IPS DF 19.7 (cell line): ENCODE measurements at places on chromosomes 4 and X.

DNA sequence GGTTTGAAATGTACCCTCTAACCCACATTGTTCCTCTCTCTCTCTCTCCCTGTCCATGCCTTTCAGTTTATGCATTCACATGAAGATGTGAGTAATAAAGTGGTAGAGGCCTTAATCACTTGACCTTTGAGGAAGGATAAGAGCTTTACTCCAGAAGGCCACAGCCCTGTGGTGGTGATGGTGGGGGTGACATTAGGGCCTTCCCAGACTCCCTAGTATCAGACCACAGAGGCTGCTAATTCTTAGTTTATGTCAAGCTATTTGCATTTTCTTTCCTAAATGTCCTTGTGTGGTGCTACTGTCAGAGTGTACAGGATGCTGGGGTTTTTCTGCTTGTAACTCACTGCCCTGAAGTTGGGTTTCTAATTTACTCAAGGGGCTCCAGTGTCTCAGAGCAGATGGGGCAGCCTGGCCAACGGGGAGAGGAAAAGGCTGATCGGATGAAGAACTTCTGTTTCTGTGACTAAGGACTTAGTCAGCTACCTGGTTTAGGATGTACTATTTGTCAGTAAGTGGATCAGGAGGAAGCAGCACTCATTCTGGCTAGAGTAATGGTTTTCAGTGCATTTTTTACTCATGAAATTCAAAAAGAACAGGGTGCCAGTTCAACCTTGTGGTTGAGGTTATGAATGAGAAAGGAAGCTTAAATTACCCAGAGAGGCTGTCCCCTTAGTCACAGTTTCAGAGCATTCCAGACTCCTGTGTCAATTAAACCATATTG, 509.6 kb upstream of the DIPK2B start:
- no peak for DNase-seq

DNA sequence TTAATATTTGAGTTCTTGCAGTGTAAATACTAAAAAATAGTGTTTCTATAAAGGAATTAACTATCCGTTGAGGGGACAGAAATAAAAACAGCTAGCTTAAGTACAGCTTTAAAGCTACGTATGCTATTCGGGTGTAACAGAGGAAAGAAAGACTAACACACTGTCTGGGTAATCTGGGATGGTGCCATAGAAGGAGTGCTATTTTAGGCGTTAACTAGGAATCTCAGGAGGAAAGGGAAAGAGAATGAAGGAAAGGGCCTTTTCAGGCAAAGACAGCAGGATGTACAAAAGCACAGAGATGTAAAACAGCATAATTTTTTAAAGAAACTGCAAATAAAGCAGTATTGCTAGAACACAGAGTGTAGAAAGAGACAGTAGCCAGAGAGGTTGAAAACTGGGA, 161.8 kb downstream of the RAP1GDS1 start:
- no peak for DNase-seq

- no peak for DNase-seq
Measured at GRCh38 chrX:111095974-111096895, at the start of gene PAK3. Gene PAK3 (plus strand): TSS chrX:111096191. CDS start chrX:111123104, 26,913 bp downstream.

DNA sequence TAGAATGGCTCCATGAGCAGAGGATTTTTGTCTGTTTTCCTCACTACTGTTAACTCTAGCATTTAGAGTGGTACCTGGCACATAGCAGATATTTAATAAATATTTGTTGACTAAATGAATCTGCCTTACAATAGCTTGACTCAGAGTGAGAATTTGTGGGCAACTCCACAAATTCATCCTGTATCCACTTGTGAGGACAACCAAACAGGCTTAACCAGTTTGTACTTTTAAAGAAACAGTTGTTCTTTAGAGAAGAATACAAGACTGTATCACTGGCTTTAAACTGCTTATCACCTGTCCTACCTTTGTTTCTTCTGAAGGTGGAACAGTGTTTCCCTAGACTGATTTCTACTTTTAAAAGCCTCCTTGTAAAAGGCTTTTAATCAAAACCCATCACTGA, 141.3 kb upstream of the SH3RF1 start:
- no peak for DNase-seq

GRCh38 chr4:104859601-104860237, 287.0 kb upstream of the TET2 start:
- DNase-seq, result no peak

GRCh38 chr4:184792950-184793555, 32.7 kb downstream of the ACSL1 start:
- DNase-seq, result no peak

- no peak for DNase-seq
Measured at GRCh38 chrX:20361890-20362262, 95.2 kb upstream of the RPS6KA3 start.

- DNase-seq, result no peak
Measured at GRCh38 chrX:24426340-24426913, 38.7 kb upstream of the PDK3 start.

DNA sequence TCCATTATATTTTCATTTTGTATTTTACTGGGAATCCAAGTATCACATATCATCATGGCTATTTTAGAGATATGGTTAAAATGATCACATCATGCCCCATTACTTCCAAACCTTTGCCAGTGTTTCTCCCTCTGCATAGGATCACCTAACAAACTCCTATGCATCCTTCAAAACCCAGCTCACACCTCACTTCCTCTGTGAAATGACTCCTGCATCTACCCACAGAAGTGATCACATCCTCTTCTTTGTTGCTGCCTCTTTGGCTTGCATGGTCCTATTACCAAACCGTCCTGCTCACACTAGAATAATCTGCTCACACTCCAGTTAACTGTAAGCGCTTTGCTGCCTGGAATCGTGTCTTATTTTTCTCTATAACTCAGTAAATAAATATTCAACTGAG, 74.7 kb upstream of the C4orf50 start:
- DNase-seq, result no peak

DNA sequence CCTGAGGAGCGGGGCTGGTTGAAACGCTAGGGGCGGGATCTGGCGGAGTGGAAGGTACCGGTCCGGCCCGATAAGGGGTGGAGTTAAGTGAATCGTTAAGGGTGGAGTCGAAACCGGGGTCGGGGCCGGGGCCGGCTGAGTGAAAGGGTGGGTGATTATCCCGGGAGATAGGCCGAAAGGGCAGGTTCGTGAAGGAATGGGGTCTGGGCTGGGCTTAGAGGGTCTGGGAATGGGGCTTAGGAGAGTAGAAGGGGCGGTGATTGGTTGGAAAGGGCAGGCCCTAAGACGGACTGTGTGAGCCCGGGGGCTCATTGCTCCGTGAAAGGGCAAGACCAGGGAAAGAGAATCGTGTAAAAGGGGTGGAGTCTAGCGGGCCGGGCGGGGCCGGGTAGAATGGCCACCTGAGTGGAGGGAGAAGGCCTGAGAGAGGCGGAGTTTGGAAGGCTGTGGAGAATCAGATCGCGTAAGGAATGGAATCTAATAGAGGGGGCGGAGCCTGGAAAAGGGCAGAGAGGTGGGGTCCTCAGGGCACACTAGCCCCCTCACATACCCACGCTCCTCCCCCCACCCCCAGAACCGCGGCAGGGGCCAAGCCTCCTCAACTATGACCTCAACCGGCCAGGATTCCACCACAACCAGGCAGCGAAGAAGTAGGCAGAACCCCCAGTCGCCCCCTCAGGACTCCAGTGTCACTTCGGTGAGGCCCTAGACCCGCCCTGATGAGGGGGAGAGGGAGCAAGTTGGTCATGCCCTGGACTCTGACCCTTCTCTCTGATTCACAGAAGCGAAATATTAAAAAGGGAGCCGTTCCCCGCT, 430 bp downstream of the HDAC6 start:
- DNase-seq, result no peak

DNA sequence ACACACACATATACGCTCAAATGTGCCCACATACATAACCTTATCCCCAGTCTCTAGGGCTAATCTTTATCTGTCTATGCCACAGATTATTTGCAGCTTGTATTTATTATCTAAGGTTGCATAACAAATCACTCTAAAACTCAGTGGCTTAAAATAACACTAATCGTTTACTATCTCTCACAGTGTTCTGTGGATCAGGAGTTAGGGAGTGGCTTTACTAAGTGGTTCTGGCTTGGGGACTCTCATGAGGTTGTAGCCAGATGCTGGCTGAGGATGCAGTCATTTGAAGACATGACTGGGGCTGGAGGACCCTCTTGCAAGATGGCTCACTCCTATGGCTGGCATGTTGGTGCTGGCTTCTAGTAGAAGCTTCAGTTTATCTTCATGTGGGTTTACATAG, 68.5 kb upstream of the LNX1 start:
- DNase-seq, result no peak

GRCh38 chr4:10283761-10284160, 167.2 kb upstream of the WDR1 start:
- no peak for DNase-seq

DNA sequence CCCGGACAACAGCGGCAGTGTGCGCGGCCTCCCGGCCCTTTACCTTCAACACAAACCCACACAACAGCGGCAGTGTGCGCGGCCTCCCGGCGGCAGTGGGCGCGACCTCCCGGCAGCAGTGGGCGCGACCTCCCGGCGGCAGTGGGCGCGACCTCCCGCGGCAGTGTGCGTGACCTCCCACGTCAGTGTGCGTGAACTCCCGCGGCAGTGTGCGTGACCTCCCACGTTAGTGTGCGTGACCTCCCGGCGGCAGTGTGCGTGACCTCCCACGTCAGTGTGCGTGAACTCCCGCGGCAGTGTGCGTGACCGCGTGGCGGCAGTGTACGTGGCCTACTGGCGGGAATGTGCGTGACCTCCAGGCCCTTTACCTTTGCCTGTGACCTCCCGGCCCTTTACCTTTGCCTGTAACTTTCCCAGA, 576.6 kb upstream of the FRG1 start:
- no peak for DNase-seq

DNA sequence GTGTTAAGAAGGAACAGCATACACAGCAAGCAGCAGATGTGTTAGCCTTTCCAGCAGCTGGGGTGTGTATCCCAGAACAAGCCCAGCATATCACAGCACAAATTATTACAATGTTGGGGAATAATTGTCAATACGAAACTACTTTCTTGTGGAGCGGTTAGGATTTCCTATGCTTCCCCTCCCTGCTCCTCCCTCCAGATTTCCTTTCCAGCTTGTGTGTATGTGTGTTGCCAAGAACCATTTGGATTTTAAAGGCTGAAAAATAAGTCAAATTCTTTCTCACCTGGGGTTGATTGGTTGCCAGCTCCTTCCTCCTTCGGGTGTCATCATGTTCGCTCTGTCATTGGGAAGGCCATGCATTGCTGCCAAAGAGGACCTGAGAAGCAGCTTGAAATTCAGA, 178.2 kb upstream of the FRMPD4 start:
- no peak for DNase-seq

DNA sequence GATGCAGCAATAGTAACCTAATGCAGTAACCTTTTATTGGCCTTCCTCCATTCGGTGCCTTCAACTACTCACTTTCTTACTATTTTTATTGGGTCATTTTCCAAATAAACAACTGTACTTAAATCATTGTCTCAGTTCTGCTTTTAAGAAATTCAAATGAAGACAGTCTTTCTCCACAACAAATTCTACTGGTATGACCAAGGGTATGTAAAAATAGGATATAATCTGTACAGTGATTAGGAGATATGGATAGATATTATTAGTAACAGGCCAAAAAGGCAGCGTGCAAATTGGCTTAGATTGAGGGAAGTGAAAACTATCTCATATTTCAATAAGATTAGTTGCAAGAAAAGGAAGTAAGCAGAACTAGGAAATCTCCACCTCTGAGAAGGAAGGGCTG, 177.4 kb upstream of the PPP1R2C start:
- no peak for DNase-seq
